ENCODE measurements at places on chromosomes 5 and 9.

DNA sequence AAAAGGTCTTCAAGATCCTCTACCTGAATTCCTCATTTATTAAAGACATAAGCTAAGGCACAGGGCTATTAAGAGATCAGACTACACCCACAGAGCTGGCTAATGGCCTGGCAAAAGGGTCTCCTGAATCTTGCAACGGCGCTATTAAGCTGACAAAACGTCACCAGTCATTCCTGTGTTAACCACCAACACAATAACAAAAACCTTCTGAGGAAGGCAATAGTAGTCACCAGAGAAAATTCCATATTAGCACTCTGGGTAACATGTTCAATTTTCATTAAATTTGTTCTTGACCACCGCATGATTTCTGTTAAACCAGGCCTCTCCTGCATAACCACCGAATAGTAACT is 77.0 kb downstream of the GNAQ start:
- no peak for DNase-seq

DNA sequence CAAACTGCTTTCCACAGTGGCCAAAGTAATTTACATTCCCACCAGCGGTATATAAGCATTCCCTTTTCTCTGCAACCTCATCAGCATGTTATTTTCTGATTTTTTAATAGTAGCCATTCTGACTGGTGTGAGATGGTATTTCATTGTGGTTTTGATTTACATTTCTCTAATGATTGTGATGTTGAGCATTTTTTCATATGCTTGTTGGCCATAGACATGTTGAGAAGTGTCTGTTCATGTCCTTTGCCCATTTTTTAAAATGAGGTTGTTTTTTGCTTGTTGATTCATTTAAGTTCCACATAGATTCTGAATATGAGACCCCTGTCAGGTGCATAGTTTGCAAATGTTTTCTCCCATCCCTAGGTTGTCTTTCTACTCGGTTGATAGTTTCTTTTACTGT is 254.5 kb upstream of the MPDZ start:
- no peak for DNase-seq

DNA sequence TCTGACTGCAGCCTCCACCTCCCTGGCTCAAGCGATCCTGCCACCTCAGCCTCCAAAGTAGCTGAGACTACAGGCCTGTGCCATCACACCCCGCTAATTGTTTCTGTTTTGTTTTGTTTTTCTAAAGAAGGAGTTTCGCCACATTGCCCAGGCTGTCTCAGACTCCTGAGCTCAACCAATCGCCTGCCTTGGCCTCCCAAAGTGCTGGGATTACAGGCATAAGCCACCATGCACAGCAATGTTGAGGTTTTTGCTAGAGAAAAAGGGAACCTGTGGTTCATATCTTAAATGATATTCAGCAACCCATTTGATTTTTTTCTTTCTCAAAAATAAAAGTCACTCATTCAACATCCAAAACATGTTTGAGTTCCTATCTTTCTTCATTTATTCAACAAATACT is 20.4 kb upstream of the DELE1 start:
- no peak for DNase-seq

DNA sequence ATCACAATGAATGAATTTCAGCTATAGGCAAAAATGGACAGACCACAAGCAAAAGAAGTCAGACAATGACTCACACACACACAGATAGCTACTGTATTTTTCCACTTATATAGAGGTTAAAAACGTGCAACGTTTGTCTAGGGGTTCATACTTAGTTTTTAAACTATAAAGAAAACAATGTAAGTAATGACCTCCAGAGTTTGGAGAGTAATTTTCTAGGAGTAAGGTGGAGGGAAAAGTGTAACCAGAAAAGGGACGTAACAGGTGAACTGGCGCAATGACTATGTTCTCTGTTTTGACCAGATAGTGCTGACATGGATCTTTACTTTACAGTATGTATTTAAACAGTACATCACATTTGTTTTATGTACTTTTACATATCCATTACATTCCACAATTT is 51.1 kb downstream of the FNIP1 start:
- no peak for DNase-seq

- no peak for DNase-seq
Observed at GRCh38 chr5:76688836-76689235, 27.1 kb upstream of the F2R start.

GRCh38 chr5:135743705-135744411 is 90.6 kb upstream of the SLC25A48 start:
- DNase-seq: no peak

DNA sequence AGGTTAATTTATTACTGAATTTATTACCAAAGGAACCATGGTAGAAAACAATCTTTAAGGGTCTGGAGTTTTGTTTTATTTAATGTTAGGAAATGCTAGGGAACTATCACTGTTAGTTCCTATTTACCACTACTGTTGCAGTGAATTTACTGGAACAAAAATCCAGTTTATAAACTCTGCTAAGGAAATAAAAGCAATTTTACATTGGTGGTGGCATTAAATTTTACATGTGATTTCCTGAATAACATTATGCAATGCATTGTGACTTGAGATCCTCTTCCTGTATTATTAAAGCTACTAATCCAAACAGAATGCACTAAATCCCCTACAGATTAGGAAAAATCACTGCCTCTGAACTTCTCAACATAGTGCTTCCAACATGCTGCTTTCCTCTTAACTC is 599.5 kb upstream of the PTGER4 start:
- DNase-seq: no peak

DNA sequence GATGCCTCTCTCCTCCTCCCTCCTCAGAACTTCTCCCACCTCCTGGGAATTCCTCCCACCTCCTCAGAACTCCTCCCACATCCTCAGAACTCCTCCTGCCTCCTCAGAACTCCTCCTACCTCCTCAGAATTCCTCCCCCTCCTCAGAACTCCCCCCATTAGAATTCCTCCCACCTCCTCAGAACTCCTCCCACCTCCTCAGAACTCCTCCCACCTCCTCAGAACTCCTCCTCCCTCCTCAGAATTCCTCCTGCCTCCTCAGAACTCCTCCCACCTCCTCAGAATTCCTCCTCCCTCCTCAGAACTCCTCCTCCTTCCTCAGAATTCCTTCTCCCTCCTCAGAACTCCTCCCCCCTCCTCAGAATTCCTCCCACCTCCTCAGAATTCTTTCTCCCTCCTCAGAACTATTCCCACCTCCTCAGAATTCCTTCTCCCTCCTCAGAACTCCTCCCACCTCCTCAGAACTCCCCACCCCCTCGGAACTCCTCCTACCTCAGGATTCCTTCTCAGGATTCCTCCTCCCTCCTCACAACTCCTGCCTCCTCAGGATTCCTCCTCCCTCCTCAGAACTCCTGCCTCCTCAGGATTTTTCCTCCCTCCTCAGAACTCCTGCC is 23.9 kb downstream of the SLC46A2 start:
- DNase-seq: no peak

- DNase-seq: no peak
Observed at GRCh38 chr9:90303655-90304054, 339.0 kb downstream of the DIRAS2 start.

- peak; percentile 16 for DNase-seq
Observed at GRCh38 chr5:91211997-91212713, 171.0 kb downstream of the ARRDC3 start.

- no peak for DNase-seq
Observed at GRCh38 chr5:109411627-109412026, 1.9 kb upstream of the PJA2 start.

DNA sequence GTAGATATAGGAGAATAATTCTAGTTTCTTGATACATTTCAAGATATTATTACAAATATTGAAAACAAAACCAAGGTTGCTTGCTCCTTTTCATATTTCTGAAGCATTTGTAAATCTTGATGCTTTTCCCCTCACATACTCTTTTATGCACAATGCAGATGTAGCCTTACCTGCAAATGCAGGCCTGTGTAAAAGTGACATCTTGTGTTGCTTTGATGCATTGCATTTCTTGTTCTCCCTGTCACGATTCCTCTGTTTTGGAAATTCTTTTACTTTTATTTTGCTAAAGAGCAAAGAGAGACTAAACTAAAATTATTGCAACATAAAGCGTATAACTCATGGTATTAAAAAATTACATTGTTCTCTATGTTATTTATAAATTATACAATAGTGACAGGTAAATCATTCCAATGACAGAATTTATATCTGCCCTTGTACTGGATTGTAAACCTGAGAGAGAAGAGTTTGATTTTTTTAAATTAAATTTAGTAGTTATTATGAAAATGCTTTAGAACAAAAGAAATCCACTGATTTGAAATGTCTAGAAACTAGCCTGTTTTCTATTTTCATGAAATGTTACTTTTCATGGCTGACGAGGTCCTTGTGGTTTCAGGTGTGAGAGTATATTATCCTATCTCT is 970.0 kb downstream of the MAT2B start:
- peak; percentile 81 for DNase-seq

- peak; percentile 78 for DNase-seq
Observed at GRCh38 chr5:95822043-95822541, 434 bp downstream of the GLRX start.

GRCh38 chr5:28766565-28767158 is 1728.3 kb upstream of the CDH9 start:
- DNase-seq: peak; percentile 76

GRCh38 chr5:57778501-57779091 is 296.0 kb upstream of the ACTBL2 start:
- no peak for DNase-seq

GRCh38 chr5:16467363-16468219 is 2.0 kb upstream of the ZNF622 start:
- DNase-seq: no peak

GRCh38 chr9:125620216-125620615 is 86.8 kb downstream of the MAPKAP1 start:
- DNase-seq: no peak

DNA sequence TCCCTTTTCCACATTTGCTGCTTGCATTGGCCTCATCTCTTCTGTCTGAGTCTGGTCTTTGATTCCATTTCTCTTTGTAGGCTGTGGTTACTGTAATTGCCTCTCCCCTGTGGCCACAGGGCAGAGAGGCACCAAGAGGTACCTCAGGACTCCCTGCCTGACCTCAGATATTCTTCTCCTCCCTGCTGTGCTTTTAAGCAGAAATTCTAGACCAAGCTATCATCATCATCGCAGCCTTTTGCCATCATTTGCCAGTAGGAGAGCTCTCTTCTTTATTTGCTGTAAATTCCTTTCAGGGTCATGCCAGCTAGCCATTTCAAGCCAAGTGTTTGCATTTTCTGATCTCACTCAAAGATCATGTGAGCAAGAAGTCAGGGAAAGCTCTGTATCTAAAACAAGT is 369.6 kb downstream of the ICE1 start:
- no peak for DNase-seq
